ENCODE measurements at places on chromosomes 5 and 9.

DNA sequence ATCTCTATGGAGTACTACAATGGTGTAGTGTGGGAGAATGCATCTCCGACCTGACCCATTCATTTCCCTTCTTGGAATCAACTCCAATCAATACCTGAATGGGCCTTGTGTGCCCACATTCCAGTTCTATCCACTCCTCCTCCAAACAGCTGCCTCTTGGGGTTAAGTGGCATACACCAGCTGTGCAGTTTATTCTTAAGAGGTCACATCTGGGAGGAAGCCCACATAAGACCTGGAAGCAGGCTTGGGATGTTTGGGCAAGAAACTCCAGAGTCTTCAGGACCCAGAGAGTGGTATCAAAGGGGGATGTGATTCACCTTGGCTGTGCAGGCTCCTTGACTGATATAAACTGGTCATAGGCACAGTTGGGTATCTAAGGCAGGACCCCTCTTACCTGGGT, 46.0 kb downstream of the ACTBL2 start:
- DNase-seq = no peak

DNA sequence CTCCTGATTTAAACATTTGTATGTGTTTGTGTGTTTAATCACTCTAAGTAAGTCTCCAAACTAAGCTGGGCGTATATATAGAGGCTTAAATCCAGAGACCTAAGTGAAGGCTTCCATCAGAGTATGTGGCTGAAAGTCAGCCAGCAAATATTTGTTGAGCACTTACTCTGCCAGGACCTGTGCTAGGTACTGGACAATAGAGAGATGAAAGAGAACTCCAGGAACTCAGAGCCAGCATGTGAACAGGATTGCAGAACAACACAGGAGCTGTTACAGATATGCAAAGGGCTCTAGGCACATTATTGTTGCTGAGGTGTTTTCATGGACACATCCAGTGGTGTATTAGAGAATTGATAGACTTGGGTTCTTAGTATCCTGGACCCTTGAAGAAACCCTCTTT, 4.7 kb upstream of the BNIP1 start:
- DNase-seq = no peak

- DNase-seq = peak; percentile 18
These were observed 3.7 kb downstream of the CDH6 start for GRCh38 chr5:31197183-31197582.

- DNase-seq = no peak
These were observed 27.4 kb upstream of the FAM120AOS start for GRCh38 chr9:93480728-93481324.

- no peak for DNase-seq
These were observed 171.2 kb upstream of the KIF2A start for GRCh38 chr5:62134811-62135210.

DNA sequence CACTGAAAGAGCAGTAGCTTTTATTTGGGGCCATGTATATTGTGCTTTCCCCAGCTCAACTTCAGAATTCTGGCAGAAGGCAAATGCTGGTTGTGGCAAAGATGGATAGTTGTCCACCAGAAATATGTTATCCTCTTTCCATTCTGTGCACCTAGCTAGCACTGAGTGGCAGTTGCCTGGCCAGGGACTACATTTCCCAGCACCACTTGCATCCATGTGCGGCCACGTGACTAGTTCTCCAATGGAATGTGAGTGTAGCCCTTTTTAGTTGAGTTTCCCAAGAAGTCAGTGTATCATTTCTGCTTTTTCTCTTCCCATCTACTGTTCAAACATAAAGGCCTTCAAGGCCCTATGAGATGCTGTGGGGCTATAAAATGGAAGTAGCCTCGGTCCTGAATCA, 354.0 kb upstream of the CLINT1 start:
- no peak for DNase-seq

- DNase-seq = no peak
These were observed 63.6 kb upstream of the IL12B start for GRCh38 chr5:159393854-159394274.

DNA sequence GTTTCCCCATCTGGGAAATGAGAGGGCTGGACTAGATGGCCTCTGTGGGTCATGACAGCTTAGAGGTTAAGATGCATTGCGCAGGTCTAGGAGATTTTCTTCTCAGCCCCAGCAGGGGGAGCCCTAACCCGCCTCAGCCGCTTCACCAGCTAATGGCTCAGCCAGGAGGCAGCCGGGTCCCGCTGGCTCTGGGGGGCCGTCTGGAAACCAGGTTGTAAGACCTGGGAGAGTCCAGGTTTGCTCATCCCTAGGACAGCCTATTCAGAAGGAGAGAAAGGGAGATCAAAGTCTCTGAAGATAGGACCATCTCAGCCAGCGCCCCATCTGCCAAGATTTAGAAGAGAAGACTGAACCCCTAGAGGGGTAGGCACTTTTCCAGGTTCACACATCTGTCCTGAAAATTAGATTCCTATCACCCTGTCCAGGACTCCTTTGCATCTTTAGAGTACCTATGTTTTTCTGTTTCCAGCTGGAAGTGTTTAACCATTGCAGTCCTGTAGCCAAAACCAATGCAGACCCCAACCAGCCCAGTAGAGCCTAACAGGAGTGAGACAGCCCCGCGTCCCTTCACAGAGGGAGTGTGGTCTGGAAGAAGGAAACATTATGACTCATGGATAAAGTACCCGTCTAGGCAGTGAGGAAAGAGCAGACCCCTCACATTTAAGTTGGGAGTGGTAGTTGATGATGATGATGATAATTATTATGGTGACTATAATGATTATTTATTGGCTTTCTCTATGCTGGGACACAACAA, 27.5 kb downstream of the SPARC start:
- peak; percentile 93 for DNase-seq

- no peak for DNase-seq
These were observed 17.1 kb downstream of the RFX3 start for GRCh38 chr9:3508521-3509291.

DNA sequence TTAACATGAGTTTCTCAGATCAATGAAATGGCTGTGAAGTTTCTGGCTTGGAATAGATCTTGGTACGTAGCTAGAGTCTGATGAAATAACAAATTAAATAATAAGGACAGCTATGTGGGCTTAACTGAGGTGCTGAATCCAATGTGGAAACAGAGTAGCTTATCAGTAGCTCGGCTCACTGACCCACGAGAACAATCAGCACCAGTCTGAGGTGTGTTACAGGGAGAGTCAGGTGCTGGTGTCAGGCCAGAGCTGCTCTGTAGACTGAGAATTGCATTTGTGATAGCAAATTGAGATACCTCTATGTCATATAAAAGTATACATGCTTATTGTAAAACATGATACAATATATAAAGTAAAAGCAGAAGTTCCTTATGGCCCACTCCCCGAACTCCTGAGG, 21.2 kb upstream of the CCL28 start:
- no peak for DNase-seq

GRCh38 chr9:111974092-111974681, 77.6 kb downstream of the UGCG start:
- DNase-seq = no peak

DNA sequence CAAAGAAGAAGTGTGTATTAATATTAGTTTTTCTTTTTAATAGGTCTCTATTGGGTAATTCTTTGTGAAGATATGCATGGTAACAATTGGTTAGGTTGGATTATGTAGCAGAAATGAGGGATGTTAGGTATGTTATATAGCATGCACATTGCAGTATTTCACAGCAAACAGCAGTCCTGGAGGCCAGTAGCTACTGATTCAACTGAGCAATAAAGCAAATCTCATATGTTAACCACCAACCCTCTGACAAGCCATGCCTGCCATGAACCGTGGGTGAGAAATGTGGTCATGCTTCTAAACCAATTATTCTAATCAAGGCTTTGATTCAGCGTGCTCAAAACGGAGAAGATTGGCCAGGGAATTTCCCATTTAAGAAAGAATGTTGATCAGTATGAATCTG, 313.0 kb upstream of the CDH6 start:
- DNase-seq = no peak

Measured in muscle of back (tissue), 13 donors.